Stimulated activated CD4-positive, alpha-beta T cell treated with anti-CD3 and anti-CD28 coated beads, Interleukin-12 subunit alpha, Interleukin-12 subunit beta, amount 100 ng/mL, for 4 hours (primary cell): ENCODE measurements at places on chromosomes 11 and 22.

DNA sequence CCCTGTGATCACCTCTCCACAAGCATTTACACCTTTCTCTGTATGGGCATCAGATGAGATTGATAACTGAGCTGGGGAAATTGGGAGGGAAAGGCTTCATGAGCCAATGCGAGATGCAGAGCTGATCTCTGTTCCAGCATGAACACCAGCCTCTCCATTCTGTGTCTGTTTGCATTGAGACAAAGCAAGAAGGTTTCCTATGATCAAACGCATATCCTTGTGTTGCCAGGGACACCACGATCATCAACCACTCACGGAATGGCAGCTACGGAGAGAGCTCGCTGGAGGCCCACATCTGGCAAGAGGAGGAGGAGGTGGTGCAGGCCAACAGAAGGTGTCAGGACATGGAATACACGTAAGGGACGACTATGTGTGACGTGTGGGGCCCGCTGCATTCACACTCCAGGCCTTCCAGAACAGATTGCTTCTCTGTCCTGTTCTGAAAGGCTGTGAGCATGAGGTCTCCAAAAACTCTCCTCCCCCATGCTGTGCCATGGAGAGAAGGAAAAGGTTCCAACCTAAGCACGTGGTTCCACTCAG is 96.4 kb downstream of the AMOTL1 start:
- no peak for DNase-seq

GRCh38 chr22:49776891-49777290 is 50.8 kb downstream of the BRD1 start:
- no peak for DNase-seq

DNA sequence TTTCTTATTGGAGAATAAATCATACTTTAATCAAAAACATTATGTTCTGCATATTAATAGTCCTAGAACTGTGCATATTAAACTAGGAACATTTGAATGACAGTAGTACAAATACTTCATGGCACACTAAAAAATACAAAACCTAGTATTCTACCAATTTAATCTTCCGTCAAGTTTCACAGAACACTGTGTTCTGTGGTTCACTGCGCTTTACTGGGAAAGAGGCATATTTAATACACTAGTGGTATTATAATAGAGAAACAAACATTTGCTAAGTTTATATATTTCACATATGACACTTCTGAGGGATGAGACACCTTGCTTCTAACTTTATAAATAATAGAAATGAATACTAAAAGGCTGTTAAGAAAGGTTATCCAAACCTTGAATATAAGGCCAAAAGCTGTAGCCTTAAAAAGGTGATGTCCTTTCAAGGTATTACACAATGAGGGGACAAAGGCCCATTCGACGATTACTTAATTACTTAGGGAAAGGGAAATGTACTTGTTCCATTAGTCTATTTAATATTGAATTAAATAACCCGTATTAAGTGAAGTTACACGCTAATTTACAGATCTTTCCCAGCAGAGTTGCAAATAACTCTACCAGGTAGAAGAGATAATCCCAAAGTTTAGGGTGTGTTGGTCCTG is 48.0 kb downstream of the NARS2 start:
- DNase-seq: no peak

DNA sequence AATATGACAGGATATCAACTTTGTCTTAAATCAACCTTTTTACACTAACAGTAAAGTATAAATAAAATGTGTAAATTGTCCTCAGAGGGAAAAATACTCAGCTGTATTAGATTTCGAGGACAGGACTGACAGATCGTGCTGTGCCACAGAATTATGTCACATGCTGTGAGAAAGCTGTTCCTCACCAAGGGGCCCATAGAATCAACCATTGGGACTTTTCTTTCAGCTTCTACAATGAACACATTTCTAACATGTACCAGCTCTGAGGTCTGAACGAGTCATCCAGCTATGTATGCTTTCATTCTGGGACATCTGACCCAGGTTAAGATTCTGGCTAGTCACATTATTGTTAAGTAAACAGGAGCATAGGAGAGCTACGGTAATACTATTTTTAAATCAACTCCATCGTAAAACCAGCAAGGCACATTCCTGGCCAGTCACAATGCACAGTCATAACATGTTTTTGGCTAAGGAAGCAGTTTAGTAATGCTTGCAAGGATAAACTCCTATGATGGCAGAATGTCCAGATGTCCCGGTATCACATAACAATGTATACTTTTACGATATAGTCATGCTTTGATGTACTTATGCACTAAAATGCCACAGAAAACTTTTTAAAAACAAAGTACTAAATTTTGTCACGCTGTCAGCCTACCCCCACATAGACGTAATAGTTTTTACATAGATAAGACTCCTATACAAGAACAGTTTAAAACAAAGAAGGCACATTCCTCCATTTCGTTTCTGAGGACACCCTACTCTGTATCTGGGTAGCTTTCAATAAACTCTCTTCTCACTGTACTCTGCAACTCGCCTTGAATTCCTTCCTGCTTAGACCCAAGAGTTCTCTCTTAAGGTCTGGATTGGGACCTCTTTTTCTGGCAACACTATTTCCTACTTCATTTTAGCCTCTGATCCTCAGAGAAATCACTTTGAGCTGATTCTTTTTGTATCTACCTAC is 27.4 kb downstream of the ZNF214 start:
- DNase-seq: no peak

- DNase-seq: peak; percentile 74
These were observed 20.1 kb downstream of the TSSC4 start for GRCh38 chr11:2420502-2421225.

GRCh38 chr22:36787204-36787988 is 11.5 kb upstream of the IFT27 start:
- DNase-seq: no peak

- DNase-seq: no peak
These were observed 5.1 kb downstream of the MRGPRF start for GRCh38 chr11:69007975-69008381.
